ENCODE measurements at places on chromosomes 7 and 10.
A peak's percentile ranks its signal among the peaks of the same experiment; 100 is the strongest.

DNA sequence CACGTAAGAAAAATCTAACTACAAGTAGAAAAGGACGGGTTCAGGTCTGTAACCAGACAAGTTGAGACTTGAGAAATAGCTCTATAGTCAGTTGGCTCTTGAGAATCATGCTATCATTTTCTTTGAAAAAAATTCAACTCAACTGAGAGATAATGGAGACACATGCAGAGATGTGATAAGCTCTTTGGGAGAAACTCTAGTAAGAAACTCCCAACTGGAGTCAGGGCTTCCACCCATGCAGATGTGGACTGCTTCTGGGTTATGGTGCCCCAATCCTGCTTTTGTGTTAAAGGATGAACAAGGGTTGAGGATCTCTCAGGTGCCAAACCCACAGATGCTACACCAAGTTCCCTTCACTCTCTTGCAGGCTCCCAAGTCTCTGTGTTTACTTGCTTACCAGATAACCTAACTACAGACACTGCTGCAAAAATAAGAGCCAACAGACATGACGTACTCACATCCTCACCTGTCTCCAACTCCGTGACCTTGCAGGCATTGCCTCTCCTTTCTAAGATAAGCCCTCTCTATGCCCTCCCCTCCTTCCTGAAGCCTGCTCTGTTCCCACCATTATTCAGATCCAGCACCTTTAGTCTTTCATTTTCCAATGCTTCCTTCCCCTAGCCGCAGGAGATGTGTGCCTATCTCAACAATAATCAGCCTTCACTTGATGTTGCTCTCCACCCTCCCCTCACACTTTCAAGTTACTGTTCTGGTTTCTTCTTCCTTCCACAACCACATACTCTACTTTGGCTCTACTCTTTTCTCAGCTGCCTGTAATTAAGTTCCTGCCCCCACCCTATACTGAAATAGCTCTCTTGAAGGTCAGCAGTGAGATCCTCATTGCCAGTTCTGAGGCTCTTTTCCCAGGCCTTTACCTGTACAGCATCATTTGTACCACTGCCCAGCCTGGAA is 130.0 kb downstream of the ICA1 start:
- no peak for DNase-seq

- DNase-seq, result no peak
These were observed 121.4 kb downstream of the DNAJB6 start for GRCh38 chr7:157458254-157458633.

GRCh38 chr10:61669161-61669725 is 6.5 kb downstream of the CABCOCO1 start:
- no peak for DNase-seq

DNA sequence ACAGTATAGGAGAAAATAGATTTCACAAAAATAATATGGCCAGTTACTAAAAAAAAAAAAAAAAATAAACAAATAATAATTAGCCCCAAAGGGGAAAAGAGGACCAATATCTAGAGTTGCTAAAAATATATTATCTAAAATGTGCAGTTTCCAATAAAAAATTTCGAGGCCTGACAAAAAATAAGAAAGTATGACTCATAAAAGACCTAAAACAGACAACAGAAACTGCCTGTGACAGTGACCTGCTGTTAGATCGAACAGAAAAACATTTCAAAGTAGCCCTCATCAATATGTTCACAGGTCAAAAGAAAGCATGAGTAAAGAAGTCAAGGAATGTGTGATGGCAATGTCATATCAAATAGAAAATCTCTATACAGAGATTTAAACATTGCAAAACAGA is 11.8 kb upstream of the TSPAN12 start:
- DNase-seq, result no peak

DNA sequence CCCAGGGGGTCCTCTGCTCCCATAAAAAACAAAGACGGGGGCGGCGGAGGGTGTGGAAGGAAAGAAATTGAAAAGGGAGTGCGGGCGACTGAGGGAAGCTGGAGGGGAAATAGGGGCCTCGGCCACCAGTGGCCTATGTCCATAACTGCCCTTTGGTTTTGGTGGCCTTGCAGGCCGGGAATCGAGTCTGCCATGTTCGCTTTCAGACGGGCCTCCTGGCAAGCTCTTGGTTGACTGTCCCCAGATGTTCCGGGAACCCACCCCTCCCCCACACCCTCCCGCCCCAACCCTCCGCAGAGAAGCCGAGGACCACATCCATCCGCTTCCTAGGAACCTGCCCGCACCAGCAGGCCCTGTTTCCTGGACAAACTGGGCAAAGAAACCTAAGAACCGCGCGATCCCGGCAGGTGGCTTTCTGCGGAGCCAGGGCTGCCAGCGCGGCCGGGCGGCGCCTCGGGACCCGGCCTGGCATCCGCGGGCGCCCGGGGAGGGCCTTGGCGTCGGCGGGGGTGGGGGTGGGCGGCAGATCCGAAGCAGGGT is 20.0 kb upstream of the GATA3 start:
- DNase-seq, result no peak

- DNase-seq, result peak; percentile 14
These were observed 1.8 kb downstream of the PARP12 start for GRCh38 chr7:140060788-140061606.

GRCh38 chr10:129495698-129496097 is 28.7 kb downstream of the MGMT start:
- DNase-seq, result no peak

DNA sequence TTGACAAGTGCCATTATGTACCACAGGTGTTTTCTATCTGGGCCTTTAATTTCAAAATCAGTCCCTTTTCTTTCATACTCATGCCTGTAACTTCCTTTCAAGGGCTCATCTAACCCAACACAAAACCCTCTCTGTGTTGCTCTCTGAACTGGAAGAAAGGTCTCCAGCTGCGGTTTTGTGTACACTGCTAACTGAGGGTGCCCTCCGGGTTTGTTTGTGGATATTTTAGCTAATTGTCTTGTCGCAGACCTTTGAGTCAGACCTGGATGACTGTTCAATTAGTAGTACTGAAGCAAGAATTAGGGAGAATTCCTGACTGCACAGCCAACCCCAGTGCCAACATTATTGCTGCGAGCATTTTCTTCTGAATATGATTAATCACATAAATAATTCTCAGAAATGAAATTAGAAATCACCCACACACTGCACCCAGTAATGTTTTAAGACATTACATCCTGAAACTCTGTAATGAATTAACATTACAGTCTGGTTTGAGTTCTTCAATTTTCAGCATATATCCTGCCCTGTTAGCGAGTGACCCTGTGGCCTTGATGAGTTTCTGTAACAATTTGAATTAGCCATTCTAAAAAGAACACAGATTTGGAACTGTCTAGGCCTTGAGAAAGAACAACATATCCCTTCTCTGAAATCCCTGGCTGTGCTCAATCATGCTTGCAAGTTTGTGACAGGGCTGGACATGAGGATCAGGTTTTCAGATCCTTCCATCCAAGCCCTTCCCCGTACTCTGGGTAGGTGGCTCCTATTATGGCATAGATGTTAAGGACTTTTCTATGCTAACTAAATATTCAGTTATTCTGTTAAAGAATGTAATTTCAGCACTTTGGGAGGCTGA is 460.1 kb downstream of the PLXDC2 start:
- DNase-seq, result peak; percentile 39

- no peak for DNase-seq
These were observed 498.1 kb downstream of the KCNMA1 start for GRCh38 chr10:77139252-77140160.

DNA sequence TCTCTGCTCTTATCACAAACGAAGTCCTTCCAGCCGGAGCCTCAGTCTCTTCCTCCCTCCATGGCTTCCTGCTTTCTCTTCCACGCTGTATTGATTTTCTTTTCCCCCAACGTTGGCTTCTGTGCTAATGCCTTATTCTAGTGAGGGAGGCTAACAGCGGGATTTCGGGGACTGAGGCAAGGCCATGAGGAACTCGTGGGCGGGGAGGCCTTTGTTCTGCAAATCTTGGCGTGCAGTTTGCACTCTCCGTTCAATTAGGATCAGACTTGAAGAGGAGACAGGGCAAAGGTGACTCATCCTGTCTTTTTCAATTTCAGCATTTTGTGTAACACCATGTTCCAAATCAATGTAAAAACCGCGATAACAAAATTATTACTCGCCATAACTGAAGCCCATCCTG is 25.3 kb downstream of the EN2 start:
- no peak for DNase-seq

DNA sequence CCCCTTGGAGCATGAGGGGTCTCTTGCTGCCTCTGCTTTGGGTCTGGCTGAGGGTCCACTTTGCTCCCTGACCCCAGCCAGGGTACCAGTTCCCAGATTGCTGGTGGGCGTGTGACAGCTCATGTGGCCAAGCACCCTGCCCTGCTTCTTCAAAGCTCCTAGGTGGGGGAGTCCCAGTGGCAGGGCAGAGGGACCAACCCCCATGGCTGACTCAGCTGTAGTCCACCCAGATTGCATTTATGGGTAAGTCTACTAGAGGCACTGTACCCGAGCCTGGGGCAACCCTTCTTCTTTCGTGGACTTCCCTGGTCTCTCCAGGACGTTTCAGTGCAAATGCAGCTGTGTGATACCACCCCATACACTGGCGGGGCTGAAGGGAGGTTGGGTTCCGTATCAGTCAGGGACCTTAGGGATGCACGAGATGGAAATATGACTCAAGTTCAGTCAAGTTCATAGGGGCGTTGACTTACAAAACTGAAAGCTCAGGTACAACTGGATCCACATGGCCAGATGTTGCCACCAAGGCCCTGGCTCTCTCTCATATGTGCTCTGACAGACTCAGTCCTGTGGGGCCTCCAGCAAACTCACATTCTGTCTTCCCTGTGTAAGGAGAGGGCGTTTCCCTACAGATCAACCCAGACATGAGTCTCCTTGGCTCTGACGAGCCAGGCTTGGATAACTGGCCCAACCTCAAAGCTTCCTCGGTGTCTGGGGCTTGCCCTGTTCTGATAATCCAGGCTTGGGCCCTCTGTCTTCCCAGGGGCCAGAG is 13.6 kb downstream of the PTPRE start:
- no peak for DNase-seq

GRCh38 chr7:4880218-4880617 is 3.3 kb downstream of the RADIL start:
- no peak for DNase-seq

DNA sequence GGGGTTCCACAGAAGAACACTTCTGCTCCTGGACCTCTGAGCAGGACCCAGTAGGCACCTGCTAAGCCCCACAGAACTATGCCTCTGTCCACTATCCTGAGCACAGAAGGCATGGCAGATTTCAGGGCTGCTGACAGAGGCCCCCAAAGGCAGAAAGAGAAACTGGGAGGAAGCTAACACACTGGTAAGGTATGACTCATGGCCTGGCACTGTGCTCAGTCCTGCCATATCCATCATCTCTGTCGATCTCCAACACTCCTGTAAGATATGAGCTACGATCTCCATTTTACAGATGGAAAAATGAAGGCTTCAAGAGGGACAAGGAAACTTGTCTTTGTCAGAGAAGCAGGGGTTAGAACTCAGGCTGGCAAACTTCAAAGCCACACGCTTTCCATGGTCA is 62.2 kb downstream of the GRID1 start:
- no peak for DNase-seq

- no peak for DNase-seq
These were observed 13.1 kb upstream of the SLC35B4 start for GRCh38 chr7:134329614-134330346.

DNA sequence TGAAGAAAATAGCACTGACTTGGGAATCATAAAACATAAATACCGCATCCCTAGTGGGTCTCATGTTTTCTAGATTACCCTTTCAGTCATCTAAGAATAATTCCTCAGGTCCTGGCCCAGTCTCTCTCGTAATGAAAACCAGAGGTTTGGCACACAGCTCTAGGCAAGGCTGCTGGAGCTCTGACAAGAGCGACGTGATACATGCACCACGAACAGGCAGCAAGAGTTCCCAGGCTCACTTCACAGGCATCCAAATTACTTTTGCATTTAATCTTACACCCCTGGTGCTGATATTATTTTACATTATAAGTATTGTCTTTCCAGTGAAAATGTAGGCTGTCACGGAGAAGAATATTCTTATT is 105.2 kb downstream of the THSD7A start:
- DNase-seq, result no peak

DNA sequence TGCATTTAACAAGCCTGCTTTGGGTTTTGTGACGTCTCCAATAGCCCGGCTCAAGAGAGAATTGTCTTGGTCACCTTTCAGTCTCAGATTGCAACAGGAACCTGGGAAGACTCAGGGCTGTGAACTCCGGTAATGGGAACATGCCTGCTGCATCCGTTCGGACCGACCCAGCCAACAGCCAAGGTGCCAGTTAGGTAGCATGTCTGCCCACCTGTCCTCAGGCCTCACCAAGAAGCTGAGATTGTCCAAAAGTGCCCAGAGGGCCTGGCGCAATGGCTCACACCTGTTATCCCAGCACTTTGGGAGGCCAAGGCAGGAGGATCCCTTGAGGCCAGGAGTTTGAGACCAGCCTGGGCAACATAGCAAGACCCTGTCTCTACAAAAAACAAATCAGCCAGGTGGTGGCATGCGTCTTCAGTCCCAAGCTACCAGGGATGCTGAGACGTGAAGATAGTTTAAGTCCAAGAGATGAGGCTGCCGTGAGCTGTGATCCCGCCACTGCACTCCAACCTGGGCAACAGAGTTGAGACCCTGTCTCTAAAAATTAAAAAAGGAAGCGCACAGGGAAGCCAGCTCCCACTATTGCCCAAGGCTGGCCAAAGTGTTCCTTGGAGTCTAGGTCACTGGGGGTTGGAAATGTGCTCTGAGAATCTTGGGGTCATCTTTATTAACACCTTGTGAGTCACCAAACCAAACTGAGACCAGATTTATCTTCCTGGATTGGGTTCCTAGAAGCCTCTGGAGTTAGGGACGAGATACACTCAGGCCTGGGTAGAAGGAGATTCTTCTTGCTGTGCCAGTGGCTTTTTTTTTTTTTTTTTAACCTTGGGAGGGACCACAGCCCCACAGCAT is 26.9 kb downstream of the BAG3 start:
- DNase-seq, result no peak

- no peak for DNase-seq
These were observed 124.5 kb downstream of the PRPF18 start for GRCh38 chr10:13711291-13711690.

- peak; percentile 46 for DNase-seq
These were observed 487.7 kb downstream of the TYW1 start for GRCh38 chr7:67484244-67484751.

DNA sequence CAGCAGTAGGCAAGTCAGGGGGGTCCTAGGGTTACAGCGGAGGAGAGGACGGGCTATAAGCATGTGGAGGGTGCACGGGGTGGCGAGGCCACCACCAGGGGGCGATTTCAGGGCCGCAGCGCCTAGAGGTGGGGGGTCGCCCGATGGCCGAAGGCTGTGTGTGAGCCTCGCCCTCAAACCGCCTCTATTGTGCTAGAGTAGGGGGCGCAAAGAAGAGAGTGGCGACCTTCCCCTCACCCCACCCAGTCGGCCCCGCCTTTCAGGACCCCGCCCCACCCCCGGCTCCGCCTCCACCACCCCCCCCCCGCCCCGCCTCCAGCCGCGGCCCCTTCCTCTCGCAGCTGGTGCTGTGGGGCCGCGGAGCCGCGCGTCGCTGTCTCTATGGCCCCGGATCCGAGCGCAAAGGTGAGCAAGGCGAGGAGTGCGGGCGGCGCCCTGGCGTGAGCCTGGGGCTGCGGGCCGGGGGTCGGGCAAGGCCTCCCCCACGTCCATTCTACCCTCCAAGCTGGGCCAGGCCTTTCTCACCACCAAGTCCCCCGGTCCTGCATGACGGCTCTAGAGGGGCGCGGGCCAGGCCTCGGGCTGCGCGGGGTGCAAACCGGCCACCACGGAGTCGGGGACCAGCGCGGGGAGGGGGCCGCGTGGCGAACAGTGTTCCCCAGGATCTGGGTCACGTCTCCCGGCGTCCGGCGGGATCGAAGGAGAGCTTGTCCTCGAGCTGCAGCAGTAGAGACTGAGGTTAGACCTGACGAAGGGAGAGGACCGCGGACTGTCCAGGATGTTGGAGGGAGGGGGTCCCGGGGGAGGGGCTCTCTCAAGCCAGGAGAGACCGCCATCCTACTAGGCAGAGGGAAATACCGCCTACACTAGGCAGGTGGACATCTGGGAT is at the start of gene SEMA4G:
SEMA4G (plus strand) TSS at position 318 of the 889 bp plus-strand sequence. CDS start 3,409 bp downstream, outside the sequence.
- peak; percentile 18 for DNase-seq

All from globus pallidus (tissue), 1 donor.